ENCODE measurements at places on chromosomes 11 and 22. TPM values are rescaled to one million over a fixed set of nuclear protein-coding genes. Genes with fewer than 3 reads are reported as not detected.

The ATL3 gene
- 89.5 TPM for polyA plus RNA-seq

The IL18 gene
- polyA plus RNA-seq, result 0.77 TPM

The OR4A16 gene
- not detected for polyA plus RNA-seq

The BTG4 gene
- polyA plus RNA-seq, result 0.09 TPM

The GLB1L3 gene
- not detected for polyA plus RNA-seq

The PAMR1 gene
- polyA plus RNA-seq, result 132 TPM

The TMPRSS4 gene
- not detected for polyA plus RNA-seq

The CD3D gene
- polyA plus RNA-seq, result not detected

The OR2AT4 gene
- polyA plus RNA-seq, result not detected

DNA sequence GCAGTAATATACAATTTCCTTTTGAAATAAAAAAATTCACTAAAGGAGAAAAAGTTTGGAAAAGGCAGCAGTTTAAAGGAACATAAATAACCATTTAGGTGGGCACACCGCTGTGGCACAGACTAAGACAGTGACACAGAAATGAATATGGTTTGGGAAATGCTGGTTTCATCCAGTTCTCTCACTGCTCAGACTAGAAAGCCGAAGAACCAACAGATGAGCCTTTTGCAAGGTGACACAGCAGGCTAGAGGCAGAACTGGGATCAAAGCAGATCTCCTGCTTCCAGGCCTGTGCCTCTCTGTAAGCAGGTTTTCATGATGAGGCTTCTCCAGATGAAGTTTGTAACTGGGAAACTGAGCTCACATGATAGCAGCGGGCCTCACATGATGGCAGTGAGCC lies 380.0 kb upstream of the NARS2 start:
- no peaks in the 10 kb centered on the region for H3K36me3 ChIP-seq
- no peak overlapping the region for H3K4me3 ChIP-seq
- peaks cover 3% of the 10 kb centered on the region for H3K4me1 ChIP-seq
- no peak overlapping the region for H3K27ac ChIP-seq
- DNase-seq, result no peak

DNA sequence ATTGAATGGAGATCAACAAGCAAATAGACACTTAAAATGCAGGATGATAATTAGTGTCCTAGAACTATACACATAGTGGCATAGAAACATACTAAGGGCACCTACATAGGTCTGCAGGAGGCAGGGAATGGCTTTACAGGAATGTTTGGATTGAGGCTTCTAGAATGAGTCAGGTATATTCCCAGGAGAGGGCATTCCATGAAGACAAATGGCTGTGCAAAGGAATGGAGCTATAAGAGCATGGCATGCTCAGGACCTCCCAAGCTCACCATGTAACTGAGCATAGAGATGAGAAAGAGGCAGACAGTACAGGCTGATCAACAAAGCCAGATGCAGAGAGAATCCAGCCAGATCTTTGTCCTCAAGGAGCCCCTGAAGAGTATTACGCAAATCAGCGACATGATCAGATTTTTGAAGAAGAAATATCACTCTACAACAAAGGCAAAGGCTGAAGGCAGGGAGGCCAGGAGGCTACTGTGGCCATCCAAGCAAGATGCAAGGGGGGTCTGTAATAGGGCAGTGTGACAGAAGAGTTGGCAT lies 211.1 kb upstream of the MTNR1B start:
- no peaks in the 10 kb centered on the region for H3K4me1 ChIP-seq
- H3K36me3 ChIP-seq, result no peaks in the 10 kb centered on the region
- H3K27me3 ChIP-seq, result no peaks in the 10 kb centered on the region
- DNase-seq, result peak; percentile 4
- no peak overlapping the region for H3K27ac ChIP-seq

GRCh38 chr22:43263645-43264514 lies 76.9 kb upstream of the TTLL12 start:
- no peak overlapping the region for H3K4me3 ChIP-seq
- peak; percentile 91 for DNase-seq
- no peak overlapping the region for H3K27ac ChIP-seq
- H3K4me1 ChIP-seq, result peaks cover 7% of the 10 kb centered on the region

DNA sequence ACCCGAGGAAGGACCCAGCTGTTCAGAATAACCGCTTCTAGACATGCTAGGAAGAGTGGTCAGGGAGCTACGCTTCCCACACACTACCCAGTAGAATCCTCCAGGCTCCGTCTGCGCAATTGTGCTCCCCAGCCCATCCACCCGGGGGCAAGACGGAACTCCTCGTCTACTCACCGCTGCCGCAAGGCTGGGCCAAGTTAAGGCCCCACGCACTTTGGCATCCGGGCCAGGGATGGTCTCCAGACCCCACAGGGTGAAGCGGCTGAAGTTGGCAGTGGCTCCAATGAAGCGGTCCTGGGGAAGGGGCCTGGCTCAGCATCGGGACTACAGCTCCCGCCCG lies 757 bp downstream of the RNASEH2C start:
- H3K4me3 ChIP-seq, result peak overlapping the region; percentile 81
- DNase-seq, result peak; percentile 55
- peaks cover 34% of the 10 kb centered on the region for H3K36me3 ChIP-seq

DNA sequence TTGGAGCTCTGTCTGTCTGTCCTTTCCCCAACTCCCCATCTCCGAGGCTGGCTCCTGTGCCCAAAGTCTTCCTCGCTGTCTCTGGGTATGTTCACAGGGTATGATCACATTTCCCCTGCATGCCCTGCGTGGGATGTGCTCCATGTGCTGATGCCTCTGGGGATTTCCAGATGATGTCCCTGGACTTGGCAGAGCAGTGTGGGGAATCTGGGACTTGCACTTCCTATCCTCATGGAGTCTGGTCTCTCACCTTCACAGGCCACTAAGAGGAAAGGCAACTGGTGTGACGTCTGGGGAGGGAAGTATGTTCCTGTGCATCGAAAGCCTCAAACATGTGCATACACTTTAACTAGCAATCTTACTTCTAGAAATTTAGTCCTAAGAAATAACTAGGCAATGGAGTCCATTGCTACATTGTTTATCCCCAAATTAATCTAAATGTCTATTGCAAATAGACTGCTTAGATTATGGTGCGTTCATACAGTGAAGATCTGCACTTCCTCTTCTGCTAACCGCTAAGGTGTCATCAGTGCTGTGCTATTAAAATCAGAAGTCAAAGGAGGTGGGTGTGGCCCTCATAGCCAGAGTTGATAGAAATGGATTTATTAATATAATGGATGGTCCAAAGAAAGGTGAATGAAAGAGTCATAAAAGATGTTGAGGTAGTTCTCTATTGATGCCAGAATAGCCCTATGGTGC lies 20.8 kb downstream of the TIMP3 start:
- no peak overlapping the region for H3K4me3 ChIP-seq
- DNase-seq, result no peak
- no peaks in the 10 kb centered on the region for H3K27me3 ChIP-seq
- no peaks in the 10 kb centered on the region for H3K4me1 ChIP-seq
- H3K27ac ChIP-seq, result no peak overlapping the region

DNA sequence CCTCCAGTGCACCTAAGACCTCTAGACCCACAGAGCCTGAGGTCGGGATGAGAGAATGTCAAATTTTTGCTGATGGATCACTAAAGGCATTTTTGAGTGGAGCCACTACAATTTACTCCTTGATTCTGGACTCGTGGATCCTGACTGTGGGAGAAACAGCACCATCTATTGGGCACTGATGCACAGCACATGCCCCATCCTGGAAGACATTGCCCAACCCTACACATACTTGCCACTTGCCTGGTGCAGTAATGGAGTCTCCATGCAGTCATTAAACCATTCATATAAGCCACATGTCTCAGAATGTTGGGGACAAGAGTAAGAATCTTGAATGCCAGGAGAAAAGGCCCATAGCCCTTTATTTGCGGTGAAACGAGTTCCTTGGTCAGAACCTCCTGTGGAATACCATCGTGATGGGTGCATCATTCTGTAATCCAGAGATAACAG lies 103.9 kb downstream of the GGTLC2 start:
- peak; percentile 23 for DNase-seq
- no peak overlapping the region for H3K4me3 ChIP-seq
- peaks cover 3% of the 10 kb centered on the region for H3K27me3 ChIP-seq
- no peaks in the 10 kb centered on the region for H3K4me1 ChIP-seq

GRCh38 chr22:22737590-22737989 lies 93.2 kb downstream of the GGTLC2 start:
- H3K36me3 ChIP-seq, result no peaks in the 10 kb centered on the region
- no peak for DNase-seq
- no peak overlapping the region for H3K4me3 ChIP-seq
- H3K27ac ChIP-seq, result no peak overlapping the region
- H3K4me1 ChIP-seq, result no peaks in the 10 kb centered on the region

- H3K4me1 ChIP-seq, result no peaks in the 10 kb centered on the region
- no peak overlapping the region for H3K27ac ChIP-seq
- no peaks in the 10 kb centered on the region for H3K27me3 ChIP-seq
- H3K4me3 ChIP-seq, result no peak overlapping the region
- peak; percentile 94 for DNase-seq
- H3K36me3 ChIP-seq, result no peaks in the 10 kb centered on the region
Measured at GRCh38 chr11:86115542-86116385, 46.9 kb upstream of the PICALM start.

GRCh38 chr11:112050721-112051120 lies 23.1 kb downstream of the PIH1D2 start:
- no peak overlapping the region for H3K27ac ChIP-seq
- no peak overlapping the region for H3K4me3 ChIP-seq
- H3K27me3 ChIP-seq, result no peaks in the 10 kb centered on the region
- DNase-seq, result no peak
- no peaks in the 10 kb centered on the region for H3K4me1 ChIP-seq

GRCh38 chr22:40727070-40727963 lies 48.0 kb downstream of the MCHR1 start:
- H3K4me1 ChIP-seq, result no peaks in the 10 kb centered on the region
- no peaks in the 10 kb centered on the region for H3K27me3 ChIP-seq
- no peak for DNase-seq
- no peak overlapping the region for H3K4me3 ChIP-seq
- no peak overlapping the region for H3K27ac ChIP-seq

GRCh38 chr11:64341851-64342791 lies 2.1 kb downstream of the CCDC88B start:
- peak overlapping the region; percentile 9 for H3K4me3 ChIP-seq
- H3K27me3 ChIP-seq, result no peaks in the 10 kb centered on the region
- peaks cover 5% of the 10 kb centered on the region for H3K4me1 ChIP-seq
- no peaks in the 10 kb centered on the region for H3K36me3 ChIP-seq
- H3K27ac ChIP-seq, result peak overlapping the region; percentile 38

DNA sequence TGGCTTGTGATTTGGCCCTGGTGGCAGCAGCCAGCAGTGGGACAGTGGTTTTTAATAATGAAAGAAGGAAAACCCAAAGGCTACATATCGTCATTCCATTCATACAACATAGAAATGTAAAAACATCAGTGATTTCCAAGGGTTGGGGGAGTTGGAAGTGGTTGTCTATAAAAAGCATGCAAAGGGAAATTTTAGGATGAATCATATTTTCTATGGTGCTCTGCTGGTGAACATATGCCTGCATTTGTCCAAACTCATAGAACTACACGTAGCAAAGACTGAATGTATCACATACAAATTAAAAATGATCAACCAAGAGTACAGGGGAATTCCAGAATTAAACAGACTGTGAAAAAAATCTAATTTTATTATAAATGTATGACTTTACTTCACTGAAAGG lies 11.1 kb downstream of the OR5B3 start:
- peaks cover 18% of the 10 kb centered on the region for H3K4me1 ChIP-seq
- no peak overlapping the region for H3K4me3 ChIP-seq
- H3K27me3 ChIP-seq, result no peaks in the 10 kb centered on the region
- DNase-seq, result no peak

DNA sequence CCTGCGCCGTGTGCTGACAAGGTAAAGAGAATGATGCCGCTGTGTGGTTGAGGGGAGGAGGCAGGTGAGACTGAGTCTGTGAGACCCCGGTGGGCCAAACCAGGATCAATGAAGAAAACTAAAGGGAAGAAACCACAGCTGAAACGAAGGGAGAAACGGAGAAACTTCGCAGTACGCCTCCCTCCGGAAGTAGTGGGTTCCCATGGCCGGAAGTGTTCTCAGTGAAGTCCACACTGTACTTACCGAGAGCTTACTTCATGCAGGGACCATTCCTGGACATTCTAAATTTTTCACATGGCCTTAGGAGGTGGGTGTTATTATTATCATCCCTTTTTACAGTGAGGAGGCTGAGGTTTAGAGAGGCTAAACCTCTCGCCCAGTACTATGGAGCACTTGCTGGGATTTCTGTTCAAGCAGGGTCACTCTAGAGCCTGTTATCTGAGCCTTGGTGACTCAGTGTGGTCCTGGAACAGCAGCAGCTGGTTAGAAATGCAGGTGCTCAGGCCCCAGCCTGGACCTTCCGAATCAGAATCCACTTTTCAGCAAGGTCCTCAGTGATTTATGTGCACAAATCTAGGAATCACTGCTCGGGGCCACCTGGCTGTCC lies 17.9 kb downstream of the CD5 start:
- no peak overlapping the region for H3K4me3 ChIP-seq
- H3K27ac ChIP-seq, result no peak overlapping the region
- peaks cover 1% of the 10 kb centered on the region for H3K27me3 ChIP-seq
- no peak for DNase-seq

GRCh38 chr22:39612811-39613548 lies 42.4 kb downstream of the CACNA1I start:
- H3K27me3 ChIP-seq, result peaks cover 7% of the 10 kb centered on the region
- H3K4me3 ChIP-seq, result no peak overlapping the region
- H3K4me1 ChIP-seq, result no peaks in the 10 kb centered on the region
- no peaks in the 10 kb centered on the region for H3K36me3 ChIP-seq

DNA sequence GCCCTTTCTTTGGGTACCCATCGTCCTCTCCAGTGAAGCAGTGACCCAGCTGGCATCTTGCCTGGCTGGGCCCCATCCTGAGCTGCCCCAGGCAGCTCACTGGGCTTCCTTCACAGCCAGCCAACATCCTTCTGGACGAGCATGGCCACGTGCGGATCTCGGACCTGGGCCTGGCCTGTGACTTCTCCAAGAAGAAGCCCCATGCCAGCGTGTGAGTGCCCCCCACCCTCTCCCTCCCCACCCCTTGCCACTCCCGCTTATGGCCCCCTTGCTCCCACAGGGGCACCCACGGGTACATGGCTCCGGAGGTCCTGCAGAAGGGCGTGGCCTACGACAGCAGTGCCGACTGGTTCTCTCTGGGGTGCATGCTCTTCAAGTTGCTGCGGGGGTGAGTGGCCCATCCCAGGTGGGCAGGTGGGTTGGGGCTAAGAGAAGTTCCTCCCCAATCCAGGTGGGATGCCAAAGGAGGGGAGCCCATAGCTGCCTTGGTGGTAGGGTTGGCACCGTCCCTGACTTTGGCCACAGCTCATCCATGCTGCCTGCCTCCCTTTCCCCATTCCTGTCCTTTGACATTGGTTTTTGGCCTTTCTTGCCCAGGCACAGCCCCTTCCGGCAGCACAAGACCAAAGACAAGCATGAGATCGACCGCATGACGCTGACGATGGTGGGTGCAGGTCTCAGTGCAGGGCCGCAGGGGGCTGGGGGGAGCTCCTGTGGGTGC lies 6.8 kb upstream of the ANKRD13D start:
- DNase-seq, result no peak
- H3K4me3 ChIP-seq, result no peak overlapping the region
- H3K4me1 ChIP-seq, result peaks cover 6% of the 10 kb centered on the region
